Brain (organoid and tissue), 16 donors: ENCODE measurements at places on chromosomes 5 and 9.

- DNase-seq = peak; percentile 66
These were observed 851 bp upstream of the ZDHHC12 start for GRCh38 chr9:128724744-128725211.

- DNase-seq = no peak
These were observed 284.8 kb downstream of the SEC61B start for GRCh38 chr9:99506747-99507348.

DNA sequence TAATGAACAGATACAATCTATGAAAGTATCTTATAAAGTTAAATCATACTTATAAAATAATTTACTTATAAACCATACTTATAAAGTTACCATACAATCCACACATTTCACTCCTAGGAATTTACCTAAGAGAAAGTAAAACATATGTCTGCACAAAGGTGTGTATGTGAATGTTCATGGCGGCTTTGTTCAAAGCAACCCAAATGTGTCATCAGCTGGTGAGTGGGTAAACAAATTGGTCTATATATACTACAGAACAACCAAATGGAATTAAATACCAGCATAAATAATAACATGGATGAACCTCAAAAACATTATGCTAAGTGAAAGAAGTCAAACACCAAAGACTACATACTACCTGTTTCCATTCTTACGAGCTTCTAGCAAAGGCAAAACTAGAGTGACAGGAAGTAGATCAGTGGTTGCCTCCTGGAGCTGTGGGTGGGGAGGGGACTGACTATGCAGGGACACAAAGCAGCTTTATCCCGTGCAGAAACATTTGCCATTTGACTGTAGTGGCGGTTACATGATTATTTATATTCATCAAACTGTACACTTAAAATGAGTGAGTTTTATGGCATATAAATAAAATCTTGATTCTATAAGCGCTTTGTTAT, 10.6 kb downstream of the TRAF1 start:
- no peak for DNase-seq

GRCh38 chr9:14992081-14992480, 81.9 kb upstream of the FREM1 start:
- DNase-seq = no peak

DNA sequence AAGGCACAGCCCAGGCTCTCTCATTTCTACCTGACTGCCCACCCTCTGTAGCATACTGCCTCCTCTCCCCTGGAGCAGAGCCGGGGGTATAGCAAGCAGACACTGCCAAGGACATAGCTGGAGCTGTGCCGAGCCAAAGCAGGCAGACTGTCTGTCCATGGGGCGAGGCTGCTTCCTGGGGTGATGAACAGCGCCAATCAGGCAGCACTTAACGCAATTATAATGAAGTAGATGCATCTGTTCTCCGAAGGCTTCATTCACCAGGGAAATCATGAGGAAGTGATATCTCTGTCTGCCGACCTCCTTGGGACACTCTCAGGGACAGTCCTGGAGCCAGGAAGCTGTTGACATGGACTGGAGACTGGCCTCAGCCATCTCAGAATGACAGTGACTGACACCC, 230.7 kb downstream of the ASTN2 start:
- no peak for DNase-seq

DNA sequence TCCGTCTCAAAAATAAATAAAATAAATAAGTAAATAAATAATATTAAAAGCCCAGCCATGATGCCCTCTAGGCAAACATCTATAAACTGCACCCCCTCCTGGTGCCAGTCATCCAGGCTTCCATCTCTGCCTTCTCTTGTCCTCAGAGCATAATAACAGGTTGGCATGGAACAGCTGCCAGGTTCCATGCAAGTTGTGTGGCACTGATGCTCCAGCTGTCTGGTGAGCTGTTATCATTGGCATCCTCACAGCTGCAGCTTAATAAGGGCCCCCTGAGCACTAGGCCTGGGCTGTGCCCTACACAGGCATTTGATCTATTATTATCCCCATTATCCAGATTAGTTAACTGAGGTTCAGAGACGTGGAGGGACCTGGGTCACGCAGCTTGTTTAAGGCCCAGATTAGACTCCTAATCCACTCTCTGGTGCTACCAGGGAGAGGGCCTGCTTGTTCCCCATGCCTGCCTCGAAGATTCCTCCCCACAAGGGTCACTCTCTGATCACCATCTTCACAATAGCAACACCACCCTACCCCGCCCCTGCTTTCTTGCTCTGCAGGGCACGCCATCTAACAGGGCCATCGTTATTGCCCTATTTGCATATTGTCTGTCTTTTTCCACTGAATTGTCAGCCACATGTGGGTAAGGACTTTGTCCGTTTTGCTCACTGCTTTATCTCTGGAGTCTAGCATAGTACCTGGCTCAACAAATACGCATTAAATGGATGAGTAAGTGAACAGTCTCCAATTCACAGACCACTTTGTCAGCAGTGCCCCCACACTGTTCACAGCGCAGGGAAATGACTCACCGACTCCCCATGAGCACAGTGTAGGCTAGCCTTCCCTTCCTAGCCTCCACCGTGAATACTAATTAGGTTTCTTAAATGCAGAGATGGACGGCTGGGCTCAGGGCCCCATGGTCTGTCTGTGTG, 1.5 kb upstream of the DNM1 start:
- no peak for DNase-seq

GRCh38 chr5:97979740-97980139, 793.7 kb upstream of the RGMB start:
- DNase-seq = no peak

GRCh38 chr5:53337827-53338226, 142.6 kb upstream of the FST start:
- no peak for DNase-seq

DNA sequence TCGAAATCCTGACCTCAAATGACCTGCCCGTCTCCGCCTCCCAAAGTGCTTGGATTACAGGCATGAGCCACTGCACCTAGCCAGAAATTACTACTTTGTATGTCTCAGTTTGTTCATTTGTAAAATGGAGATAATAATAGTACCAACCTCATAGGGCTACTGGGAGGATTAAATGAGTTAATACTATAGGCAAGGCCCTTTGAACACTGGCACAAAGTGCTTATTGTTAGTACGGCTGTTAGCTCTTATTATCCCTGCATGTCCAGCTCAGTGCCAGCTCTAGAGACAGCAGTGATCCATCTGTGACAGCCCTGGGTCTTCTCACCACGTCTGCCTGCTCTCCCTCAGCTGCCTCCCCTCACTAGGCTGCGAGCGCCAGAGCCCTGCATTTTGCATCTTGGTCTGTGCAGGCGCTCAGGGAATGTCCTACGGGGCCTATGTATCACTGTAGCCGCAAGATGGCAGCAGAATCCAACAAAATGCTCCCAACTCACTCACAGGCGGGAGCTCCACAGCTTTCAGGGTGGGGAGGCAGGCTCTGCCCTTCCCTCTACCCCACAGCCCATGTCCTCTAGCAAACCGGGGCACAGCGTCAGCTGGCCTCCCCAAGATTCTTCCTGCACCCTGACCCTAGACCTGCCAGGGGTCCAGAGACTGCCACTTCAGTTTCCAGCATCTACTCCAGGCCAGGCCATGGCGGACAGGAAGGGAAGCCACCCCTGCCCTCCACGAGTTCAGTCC, 17.7 kb upstream of the AKNA start:
- DNase-seq = peak; percentile 92

DNA sequence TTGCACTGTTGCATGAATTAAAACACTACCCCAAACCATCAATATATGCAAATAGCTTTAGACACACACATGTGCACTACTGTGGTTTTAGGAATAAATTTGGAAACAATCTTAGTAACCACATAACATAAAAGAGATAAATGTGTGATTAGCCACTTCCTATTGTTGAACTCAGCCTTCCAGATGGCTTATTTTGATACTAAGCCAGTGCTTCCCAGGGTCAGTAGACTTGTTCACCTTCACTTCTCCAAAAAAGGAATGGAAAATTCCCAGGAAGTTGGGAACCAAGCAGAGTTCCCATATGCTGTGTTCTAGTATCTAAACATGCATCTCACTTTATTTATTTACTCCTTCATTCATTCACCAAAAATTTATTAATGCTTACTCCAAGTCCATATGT, 47.8 kb downstream of the SVEP1 start:
- DNase-seq = peak; percentile 13

GRCh38 chr5:107275333-107275732, 395.4 kb downstream of the EFNA5 start:
- DNase-seq = no peak

DNA sequence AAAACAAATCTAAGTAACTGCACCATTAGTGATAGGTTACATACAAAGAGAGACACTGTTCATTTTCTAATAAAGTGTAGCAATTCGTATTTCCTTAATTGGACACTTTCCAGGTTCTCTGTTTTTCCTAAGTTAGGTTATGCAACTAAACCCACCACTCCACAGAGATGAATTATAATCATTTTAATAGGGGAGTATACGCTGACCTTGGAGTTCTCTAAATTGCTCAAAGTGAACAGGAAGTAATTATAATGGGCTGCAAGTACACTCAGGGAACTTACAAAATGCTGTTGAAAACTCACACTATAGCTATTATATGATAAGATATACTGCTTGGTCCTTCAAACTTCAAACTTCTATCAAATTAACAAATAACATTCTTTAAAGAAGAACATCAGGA, 18.2 kb upstream of the ADCY2 start:
- no peak for DNase-seq

DNA sequence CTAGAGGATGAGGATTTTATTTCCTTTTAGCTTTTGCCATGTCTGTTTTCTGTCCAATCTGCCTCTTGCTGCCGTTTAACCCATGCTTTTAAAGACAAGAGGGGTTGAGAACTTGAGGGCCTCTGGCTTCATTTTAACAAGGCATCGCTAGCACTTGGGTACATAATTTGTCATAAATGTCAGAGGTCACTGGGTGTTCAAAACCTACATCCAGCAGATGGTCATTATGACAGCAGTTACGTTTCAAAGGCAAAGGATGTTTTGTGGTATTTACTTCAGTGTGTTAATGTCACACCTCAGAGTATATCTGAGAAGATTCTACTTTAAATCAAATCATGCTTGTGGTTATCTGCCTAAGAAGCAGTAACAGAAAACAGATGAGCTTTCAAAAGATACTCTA, 918.3 kb downstream of the NR2F1-AS1 start:
- no peak for DNase-seq

GRCh38 chr5:67199859-67200258, 3.3 kb upstream of the CD180 start:
- no peak for DNase-seq

DNA sequence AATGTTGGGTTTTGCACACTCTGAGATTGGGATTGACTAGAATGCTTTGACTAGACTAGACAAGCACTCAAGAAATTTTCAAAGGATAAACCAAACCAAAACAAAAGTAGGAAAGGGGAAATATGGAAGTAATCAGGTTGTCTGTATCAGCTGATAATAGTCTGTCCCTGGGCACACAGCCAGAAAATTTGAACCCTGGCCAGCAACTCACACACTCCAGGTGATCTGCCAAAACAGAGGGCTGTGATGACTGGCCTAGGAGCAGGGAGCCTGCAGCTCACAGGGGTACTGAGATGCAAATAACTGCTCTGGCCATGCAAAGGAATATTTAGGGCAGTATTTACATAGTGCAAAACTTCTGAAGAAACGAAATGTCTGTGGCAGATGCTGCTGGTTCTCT, 112.3 kb upstream of the SMIM23 start:
- DNase-seq = peak; percentile 16

- no peak for DNase-seq
These were observed 325.7 kb downstream of the SLF1 start for GRCh38 chr5:94944160-94944559.

DNA sequence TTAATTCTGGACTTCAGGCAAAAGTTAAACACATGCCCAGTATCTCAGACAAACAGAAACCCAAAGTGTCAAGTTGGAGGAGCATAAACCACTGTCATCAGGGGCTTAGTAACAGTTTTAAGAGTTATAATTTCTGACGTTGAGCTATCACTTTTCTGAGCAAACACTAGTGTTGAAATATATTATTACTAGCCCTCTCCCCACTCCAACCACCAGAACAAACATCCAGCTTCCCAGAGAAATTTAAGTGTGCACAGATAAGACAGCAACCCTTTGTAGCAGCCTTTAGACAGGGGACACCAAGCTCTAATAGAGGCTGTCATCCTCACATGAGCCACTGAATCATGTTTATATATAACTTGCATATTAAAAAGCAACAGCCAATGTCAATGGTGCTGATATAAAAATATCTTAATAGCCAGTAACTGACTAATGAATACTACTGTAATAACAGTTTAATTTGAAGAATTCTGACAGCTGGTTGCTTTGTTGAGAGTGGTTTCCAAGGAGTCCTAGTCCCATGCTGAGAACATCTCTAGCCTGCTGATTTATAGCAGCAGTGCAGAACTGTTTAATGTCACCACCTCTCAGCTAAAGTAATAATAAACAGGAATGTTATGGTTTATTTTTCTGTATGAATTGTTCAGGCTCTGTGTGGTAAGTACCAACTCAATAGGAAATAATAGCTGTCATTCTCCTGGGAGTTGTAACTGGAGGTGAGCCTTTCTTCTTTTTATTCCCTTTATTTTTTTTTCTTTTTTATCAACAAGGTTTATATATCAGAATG, 528.7 kb upstream of the ZNF608 start:
- peak; percentile 84 for DNase-seq

GRCh38 chr9:124800306-124801259, 23.6 kb downstream of the OLFML2A start:
- DNase-seq = peak; percentile 24

DNA sequence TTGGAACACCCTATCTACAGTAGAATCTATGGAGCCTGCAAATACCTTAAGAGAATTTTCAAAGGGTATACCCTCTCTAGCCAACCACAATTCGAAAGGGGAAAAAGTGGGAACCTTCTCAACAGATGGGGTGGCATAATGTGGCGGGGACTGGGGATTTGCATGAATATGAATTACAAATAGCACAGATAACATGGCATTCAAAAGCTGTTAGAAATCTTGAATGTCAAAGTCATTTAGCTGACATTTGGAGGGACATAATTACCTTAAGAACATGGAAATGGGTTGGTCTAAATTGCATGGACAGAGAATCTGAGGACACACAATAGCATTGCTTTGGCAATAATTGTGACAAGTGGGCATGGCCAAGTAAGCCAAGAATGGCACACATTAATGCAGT, 23.2 kb upstream of the TYRP1 start:
- peak; percentile 90 for DNase-seq

GRCh38 chr5:139738193-139739149, 57.1 kb upstream of the PSD2 start:
- no peak for DNase-seq

GRCh38 chr5:165630261-165630778, 2124.9 kb downstream of the MAT2B start:
- DNase-seq = peak; percentile 89

GRCh38 chr9:128191406-128192046, at the start of gene CIZ1:
TSS of gene CIZ1 (minus strand) at chr9:128191572. CDS start at chr9:128190857, 715 bp downstream.
- peak; percentile 89 for DNase-seq

GRCh38 chr5:122121479-122122465, 7.6 kb upstream of the ZNF474 start:
- DNase-seq = no peak

DNA sequence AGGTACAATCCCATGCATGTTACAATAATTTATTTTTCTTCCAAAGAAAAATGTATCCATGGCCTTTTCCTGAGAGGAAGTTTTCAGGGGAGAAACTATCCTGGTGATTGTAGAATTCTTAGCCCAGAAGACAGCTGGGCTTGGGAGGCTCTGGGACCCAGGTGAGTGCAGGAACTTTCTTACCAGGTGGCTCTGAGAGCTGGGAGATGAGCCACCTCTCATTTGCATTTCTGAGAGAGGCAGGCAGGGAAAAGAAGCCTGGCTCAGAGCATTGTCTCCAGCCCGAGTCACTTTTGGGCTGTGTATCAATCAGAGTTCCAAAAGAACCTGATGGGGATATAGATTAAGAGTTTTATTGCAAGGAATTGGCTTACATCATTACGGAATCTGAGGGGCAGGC, 52.7 kb downstream of the ALG2 start:
- DNase-seq = no peak

- DNase-seq = no peak
These were observed 260.6 kb downstream of the DENND1A start for GRCh38 chr9:123669346-123669745.
